AML-193 (cell line): ENCODE measurements at places on chromosomes 5 and 9.

DNA sequence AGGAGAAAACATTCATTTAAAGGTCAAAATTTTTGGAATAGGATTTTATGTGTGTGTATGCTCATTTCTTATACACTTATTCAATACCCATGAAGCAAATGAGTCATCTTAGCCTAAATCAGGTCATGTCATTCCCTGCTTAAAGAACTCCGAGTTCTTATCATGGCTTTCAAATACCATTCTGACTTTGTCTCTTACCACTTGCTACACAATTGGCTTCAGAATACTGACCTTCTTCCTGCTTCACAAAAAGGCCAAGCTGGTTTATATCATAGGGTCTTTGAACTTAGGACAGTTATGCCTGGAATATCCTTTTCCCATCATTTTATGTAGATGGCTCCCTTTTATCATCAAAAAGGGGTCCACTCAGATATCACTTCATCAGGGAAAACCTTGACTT is 652.2 kb upstream of the WWC1 start:
- no peak for DNase-seq

GRCh38 chr9:88258024-88258423 is 119.7 kb upstream of the SPATA31C2 start:
- DNase-seq, result no peak

DNA sequence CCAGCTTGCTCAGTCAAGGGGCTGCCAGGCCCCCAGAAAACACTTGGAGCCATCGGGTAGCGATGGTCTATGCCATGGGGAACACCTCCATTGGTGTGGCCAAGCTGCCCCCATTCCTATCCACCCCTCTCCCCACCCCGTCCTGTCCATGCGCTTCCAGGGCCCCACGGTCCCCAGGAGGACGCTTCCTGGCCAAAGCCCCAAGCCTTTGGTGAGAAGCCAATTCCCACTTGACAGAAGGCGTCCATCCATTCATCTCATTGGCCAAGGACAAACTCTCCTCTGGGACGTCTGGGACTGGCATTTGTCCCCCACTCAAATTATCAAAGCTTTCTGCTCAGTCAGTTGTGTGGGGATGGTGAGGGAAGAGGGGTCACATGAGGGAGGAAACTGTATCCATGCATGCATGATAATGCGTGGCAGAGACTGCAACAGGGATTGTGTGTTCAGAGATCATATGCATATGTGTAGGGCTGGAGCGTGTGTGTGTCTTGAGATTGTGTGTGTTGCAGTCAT is 9.5 kb downstream of the CPLX2 start:
- DNase-seq, result no peak

- no peak for DNase-seq
Observed at GRCh38 chr9:95127249-95128176, 190.0 kb downstream of the FANCC start.

- DNase-seq, result no peak
Observed at GRCh38 chr5:45484781-45485180, 211.4 kb downstream of the HCN1 start.

GRCh38 chr5:139226131-139226530 is 28.0 kb upstream of the SIL1 start:
- DNase-seq, result no peak

GRCh38 chr5:77396017-77396416 is 96.1 kb downstream of the WDR41 start:
- no peak for DNase-seq

DNA sequence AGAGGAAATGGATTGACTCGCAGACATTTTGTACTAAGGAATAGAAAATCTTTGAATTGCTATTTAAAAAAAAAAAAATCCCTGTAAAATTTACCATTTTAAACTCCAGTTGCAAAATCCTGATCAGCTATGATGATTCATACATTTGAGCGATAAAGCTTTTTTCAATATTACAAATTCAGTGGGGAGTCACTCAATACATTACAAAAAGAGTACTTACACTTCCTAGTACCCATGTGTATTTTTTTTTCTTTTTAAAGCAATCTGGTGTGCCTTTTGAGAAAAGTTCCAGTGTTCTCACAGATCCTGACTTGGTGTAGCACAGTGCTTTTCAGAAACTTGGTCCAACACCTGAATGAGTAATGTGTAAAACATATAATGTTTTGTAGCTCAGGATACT is 54.3 kb downstream of the PIK3R1 start:
- no peak for DNase-seq

DNA sequence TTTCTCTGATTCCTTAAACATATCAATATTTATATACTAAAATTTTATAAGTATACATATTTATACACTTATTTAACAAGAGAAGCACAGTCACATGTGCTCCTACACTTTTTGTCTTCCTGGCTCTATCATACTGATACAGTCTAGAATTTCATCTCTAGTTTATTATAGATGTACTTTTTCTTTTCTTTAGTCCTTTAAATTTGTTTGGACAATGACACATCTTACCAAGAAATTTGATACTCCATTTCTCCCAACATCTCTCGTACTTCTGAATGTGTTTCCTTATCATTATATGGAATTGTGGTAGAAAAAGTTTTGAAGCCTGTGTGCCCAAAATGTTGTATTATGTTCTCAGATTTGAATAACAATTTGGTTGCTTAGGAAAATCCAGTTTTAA is 104.6 kb downstream of the DMRT2 start:
- no peak for DNase-seq

DNA sequence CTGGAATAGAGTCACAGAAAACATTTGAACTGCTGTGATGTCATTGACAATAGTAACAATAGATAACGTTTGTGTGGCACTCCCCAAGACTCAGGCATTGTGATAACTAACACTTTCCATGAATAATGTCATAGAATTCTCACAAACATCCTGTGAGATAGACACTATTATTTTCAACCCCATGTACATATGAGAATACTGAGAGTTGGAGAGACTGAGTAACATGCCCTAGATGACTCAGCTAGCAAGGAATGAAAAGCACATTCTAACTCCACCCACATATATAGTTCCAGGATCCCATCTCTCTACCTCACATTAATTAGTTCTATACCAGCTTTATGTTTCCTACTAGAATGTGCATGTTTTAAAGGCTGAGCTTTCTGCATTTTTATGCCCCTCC is 71.4 kb downstream of the ASTN2 start:
- no peak for DNase-seq

GRCh38 chr5:170471551-170472178 is 32.2 kb upstream of the KCNIP1 start:
- no peak for DNase-seq

GRCh38 chr9:88503845-88504764 is 30.9 kb upstream of the NXNL2 start:
- no peak for DNase-seq

DNA sequence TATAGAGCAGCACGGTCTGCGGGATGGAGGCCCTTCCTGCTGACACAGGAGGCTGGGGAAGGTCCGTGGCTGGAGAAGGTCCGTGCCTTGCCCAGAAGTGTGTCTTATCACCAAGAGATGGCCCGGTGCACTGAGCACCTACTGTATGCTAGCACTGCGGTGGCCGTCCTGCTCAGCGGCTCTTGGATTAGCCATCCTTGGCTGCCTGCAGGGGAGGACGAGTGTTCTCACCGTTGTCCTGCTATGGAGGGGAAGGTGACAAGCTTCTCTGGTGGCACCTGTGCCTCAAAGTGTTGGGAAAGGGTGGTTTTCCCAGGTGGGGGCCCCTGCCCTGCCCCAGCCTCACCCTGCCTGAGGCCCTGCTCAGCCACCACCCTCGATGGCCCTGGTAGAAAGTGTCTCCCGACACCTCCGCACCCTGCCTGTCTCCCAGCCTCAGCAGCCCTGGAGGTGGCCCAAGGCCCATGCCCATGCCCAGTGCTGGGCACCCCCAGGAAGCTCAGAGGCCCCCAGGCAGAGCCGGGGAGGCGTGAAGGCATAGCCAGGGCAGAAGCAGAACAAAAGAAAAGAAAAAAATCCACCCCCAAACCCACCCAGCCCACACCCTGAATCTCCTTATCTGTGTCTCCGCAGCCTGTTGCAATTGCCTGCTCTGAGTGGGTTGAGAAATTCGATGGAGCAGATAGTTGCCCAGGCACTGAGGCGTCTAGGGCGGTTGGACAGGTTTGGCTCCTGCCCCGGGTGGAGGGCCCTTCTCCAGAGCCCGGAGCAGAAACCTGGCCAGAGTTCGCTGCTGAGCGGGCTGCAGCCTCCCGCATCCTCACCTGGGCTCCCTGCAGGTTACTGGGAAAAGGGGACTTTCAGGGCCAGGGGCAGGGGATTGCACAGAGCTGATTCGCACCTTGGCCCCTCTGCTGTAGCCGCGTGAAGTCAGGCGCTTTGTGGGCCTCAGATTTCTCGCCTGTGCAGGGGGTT is 30.5 kb downstream of the RXRA start:
- no peak for DNase-seq

DNA sequence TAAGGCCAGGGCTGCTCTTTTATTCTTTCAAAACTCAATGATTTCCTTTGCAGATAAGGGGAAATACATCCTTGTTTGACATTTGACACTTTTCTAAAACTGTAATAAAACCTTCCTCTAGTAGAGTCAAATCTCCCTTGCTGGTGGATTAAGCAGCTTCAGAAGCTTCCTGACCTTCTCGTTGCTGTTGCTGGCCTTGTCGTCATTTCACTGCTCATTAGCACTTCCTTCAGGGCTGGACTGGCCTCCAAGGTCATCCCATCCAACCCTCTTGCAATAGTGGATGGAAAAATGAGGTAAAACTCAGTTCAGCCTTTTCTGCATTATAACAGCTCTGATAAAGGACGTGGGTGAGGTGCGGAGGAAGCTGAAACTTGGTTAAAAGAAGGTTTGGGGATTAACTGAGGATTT is 1.1 kb upstream of the ADAMTSL1 start:
- no peak for DNase-seq

DNA sequence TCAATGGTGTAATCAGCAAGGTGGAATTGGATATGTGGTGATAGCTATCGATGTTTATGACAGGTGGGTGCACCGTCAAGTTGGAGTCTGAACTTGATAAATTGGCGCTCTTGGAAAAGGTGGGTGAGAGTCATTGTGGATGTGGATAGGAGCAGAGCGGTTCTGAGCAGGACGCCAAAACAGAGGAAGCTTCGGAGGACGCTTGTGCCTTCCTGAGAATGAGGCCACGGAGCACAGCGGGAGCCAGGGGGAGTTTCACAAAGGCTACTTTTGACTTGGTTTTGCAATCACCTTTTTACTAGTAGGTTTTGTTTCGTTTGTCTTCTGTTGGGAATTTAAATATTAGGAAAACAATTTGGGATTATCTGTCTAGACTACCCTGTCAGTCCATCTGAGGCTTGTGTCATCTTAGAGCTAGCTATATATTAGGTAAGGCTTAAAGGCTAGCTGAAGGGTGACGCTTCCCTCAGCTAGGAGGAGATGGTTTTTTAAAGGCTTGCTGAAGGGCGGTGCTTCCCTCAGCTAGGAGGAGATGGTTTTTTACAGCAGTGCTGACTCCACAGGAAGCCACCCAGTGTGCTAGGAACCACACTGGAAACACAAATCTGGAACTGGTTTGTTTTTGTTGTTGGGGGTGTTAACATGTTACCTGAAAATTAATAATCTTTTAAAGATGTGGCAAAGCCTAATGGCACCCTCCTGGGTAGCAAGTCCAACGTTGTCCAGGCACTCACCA is 142.4 kb upstream of the IRX4 start:
- no peak for DNase-seq

DNA sequence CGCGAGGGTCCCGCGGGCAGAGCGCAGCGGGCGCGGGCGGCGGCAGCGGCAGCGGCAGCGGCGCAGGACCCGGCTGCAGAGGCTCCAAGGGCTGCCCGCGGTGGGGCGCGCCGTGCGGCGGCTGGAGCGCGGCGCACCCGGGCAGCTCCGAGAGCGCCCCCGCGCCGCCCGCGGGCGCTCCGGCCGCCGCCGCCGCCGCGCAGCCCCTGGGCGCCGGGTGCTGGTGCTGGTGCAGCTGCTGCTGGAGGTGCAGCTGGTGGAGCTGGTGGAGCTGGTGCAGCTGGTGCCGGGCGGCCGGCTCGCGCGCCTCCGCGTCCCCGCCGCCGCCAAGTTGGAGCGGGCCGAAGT is 644 bp downstream of the IER5L start:
- DNase-seq, result no peak

- no peak for DNase-seq
Observed at GRCh38 chr9:76423216-76424177, 29.3 kb upstream of the RFK start.

DNA sequence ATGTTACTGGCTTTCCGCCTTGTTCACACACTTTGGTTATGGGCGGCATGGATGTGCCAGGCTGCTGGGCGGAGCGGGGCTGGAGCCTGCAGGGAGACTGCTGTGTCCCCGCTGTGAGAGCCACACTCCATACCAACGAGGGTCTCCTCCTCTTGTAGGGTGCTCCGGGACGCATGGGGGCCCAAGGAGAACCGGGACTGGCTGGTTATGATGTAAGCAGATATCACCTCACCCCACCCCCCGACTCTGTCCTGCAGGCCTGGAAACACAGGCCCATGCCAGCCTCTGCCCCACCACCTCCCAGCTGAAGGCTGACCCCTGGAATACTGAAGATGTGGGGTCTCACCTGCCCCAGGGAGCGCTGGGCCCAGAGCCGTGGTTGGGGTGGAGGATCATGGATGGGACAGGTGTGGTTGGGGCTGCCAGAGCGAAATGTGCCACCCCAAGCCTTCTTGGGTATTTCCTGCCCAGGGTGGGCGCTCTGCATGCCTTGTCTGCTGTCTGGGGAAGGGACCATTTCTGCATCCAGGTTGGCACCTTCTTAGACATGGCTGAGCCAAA is 39.3 kb upstream of the ORM1 start:
- no peak for DNase-seq

- DNase-seq, result no peak
Observed at GRCh38 chr9:94907264-94907936, 180.9 kb downstream of the AOPEP start.

DNA sequence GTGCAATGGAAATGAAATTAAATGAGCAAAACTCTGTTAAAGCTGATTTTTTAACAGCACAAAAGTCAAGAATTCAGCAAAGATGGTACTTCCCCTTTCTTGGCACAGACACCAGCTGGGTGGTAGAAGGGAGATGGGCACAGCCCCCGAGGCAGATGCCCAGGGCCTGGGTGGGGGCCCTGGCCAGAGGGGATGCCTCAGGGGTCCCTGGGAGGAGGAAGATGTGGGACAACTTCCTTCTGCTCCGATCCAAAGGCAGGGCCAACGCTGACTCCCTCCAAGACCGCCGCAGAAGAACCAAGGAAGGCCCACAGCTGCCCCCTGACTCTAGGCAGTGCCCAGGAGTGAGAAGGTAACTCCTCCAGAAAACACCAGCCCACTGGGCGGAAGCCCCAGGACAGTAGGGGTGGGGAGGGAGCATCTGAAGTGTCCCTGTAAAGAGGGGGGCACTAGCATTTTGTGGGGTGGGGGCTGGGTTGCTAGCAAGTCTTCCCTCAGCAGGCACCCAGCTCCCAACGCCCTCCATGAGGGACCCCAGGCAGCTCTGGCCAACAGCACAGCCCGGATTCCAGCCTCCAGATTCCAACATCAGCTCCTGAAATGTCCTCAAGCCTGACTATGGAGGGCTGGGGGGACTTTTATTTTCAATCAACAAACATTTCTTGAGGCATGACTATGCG is 4.9 kb downstream of the NACC2 start:
- peak; percentile 29 for DNase-seq

- DNase-seq, result no peak
Observed at GRCh38 chr5:111227801-111228200, 3.6 kb downstream of the CAMK4 start.
